ENCODE measurements at places on chromosomes 3 and 15.
A peak's percentile ranks its signal among the peaks of the same experiment; 100 is the strongest.

DNA sequence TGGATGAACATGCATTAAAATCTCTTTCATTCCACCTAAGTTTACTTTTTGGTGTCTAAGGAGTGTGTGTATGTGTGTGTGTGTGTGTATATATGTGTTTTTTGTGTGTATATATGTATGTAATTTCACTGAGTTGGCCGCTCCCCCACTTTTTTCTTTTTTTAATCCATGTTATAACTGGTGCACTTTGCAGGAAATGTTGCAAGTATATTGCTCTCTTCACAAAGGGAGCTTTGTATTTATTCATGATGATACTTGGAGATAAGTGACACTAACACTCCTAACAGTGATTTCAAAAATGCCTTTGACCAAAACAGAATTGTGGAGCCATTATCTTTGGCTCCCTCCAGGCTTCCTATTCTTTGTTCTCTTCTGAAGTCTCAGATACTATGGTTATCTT, 95.8 kb downstream of the FNDC3B start:
- no peak for DNase-seq

GRCh38 chr3:25469558-25469957, 41.5 kb downstream of the RARB start:
- no peak for DNase-seq

- DNase-seq: no peak
These were observed 14.4 kb downstream of the KLF13 start for GRCh38 chr15:31341071-31341470.

DNA sequence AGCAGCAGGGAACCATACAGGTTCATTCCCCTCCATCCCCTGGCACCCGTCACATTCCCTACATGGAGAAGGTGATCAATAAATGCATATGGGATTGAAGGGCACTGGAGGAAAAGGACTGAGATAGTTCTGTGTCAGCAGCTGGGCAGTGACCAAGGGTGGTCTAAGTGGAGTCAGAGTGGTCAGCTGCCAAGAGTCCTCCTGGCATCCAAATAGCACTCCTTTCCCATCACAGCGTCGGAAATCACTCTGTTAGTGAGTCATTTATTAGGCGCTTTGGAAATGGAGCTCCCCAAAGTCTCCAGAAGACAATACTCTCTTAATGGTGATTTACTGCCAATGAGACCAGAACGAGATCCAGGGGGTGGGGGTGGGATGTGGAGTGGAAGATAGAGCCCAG, 6.8 kb upstream of the TRH start:
- no peak for DNase-seq

- DNase-seq: peak; percentile 71
These were observed 35.9 kb downstream of the HMCES start for GRCh38 chr3:129314386-129315222.

- DNase-seq: no peak
These were observed 60.1 kb downstream of the MGLL start for GRCh38 chr3:127762077-127762786.

DNA sequence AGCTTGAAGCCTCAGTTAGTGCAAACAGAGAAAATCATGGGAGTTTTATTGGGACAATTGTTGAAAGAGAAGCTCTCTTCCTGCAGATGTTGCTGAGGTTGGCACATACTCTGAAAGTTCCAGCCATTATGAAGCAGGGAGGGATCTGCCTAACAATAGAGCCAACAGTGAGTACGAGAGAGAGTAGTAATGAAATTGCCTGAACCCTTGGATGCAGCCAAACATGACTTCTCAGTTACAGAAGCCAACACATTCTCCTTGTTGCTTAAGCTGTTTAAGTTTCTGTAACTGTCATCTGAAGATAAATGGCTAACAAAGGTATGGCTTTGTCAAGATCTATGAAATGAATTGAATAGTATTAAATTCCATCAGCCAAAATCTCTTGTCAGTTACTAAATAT, 211.0 kb upstream of the TTC14 start:
- DNase-seq: no peak

- no peak for DNase-seq
These were observed 253.1 kb downstream of the CGGBP1 start for GRCh38 chr3:87805670-87806069.

DNA sequence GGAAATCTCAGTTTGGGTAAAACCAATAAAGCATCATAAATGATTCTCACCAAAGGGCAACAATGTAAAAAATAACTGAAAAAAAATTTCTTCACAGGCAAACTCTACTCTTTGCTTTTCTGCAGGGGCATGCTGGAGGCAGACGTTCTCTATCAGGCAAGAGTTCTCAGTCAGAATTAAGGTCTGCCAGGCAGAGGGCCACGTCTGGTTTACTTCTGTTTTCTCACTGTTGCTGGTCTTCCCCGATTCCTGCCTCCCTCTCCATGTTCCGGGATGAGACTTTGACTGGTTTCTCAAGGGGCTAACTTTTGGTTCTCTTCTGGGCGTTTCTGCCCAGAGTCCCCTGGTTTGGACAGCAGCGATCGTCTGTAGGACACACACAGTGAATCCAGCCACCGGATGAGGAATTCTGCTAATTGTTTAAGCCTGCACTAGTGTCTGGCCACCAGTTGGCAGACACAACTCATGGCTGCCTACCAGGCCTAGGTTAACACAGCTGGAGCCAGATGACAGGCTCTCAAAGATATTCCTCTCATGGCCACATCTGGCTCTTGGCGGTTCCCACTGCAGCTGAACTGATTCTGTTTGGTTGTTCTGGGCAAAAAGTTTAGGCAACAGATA, 273.1 kb downstream of the FOXP1 start:
- peak; percentile 52 for DNase-seq
